Hematopoietic multipotent progenitor cell treated with erythropoietin and hydrocortisone succinate and interleukin-3 and kit ligand, for 8 days (in vitro differentiated cells): ENCODE measurements at places on chromosomes 12 and 14.
A peak's percentile ranks its signal among the peaks of the same experiment; 100 is the strongest.

GRCh38 chr14:60861545-60862140, 119.2 kb downstream of the TRMT5 start:
- DNase-seq, result no peak

DNA sequence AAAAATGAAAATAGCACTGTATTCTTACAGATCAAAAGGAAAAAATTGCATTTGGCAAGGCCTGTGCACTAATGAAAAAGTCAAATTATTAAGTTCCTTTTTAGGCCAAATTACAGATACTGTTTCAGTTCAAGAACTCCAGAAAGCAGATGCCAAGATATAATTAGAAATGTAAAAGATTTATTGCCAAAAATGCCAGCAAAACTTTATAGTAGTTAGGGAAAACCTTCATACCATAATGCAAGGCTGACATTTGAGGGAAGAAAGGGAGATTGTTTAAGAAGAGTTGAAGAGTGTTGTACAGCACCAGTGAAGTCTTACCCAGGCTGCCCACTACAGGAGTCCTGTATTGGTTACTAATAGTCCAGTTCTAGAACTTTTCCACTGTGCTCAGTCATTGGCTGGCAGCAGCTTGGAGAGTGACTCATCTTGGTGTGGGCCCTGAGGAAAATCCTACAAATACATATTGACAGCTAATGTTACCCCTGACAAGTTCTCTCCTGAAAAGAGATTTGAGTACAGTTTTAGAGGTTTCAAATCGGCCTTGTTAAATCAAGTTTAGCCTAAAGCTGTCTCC, 600.4 kb downstream of the C12orf50 start:
- no peak for DNase-seq

DNA sequence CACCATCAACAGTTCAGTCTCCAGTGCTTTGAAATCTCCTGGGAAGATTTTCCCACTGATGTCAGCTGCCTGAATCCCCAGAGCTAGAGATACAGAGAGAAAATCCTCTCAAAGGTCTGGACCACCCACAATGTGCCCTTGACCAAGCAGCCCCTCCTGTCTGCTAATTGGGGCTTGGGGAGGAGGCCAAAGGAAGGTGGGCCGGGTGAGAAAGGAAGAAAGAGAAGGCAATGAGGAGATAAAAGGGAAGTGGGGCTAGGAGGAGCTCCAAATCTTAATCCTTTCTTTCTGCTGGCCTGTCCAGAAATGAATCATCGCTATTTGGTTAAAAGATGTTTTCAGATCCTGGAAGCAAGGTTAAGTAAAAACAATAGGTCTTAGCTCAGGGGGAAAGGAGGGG, 322.9 kb downstream of the BCL11B start:
- no peak for DNase-seq

GRCh38 chr12:117098024-117098360, 1.2 kb downstream of the TESC start:
- peak; percentile 15 for DNase-seq

GRCh38 chr12:76726626-76727025, 37.3 kb upstream of the ZDHHC17 start:
- no peak for DNase-seq

GRCh38 chr12:117986705-117987469, 18.1 kb upstream of the KSR2 start:
- DNase-seq, result no peak

DNA sequence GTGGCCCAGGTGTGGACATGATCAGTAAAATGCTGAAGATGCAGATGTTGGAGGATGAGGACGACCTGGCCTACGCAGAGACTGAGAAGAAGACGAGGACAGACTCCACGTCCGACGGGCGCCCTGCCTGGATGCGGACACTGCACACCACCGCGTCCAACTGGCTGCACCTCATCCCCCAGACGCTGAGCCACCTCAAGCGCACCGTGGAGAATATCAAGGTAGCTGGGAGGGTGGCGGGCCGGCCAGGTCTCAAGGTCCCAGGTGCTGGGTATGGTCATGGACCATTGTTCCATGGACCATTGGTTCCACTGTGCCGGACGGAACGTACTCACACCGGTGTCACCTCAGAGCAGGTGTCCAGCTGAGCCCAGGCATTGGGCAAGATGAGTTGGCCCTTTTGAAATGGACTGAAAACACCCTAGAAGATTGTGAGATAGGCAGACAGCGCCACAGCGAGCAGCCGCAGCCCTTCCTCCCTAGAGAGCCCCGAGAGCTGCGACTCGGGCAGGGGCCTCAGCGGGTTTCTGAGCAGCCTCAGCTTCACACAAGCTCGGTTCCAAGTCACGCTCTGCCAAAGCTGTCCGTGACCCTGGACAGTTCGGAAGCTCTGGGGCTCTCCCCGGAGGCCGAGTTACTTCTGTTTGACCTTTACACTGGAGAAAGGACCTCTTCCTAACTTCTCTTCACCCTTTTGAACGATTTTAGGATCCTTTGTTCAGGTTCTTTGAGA, 38.9 kb downstream of the HSP90AA1 start:
- DNase-seq, result no peak

GRCh38 chr14:75562089-75562488, 16.3 kb upstream of the FLVCR2 start:
- no peak for DNase-seq

DNA sequence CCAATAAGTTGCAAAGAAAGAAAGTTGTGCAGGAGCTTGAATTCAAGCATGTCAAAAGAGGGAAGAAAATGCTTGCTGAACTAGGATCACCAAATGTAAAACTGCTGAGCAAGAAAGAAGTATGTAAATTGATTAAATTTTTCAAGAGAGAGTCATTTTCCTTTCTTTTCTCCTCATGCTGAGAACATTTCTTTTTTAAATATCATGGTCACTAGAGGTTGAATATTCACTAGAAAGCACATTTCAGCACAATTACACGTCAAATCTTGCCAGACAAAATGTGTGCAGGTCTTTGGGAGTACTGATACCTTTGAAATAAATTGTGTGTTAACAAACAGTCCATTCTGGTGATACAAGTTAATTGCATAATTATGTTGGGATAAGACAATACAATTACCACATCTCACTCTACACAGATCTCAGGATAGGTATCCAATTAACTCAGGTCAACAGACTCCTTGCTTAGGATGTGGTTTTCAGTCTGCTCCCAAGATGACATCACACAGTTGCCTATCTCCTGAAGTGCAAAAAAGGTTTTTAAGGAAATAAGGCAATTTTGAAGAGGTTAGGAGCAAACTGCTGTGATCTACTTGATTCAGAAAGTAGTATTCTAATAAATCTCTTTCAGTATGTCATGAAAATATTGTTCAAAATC, 862.2 kb downstream of the RPS29 start:
- no peak for DNase-seq

GRCh38 chr12:65313719-65314317, 35.3 kb downstream of the MSRB3 start:
- DNase-seq, result peak; percentile 36

- no peak for DNase-seq
Observed at GRCh38 chr12:21906919-21907493, 34.2 kb downstream of the ABCC9 start.

DNA sequence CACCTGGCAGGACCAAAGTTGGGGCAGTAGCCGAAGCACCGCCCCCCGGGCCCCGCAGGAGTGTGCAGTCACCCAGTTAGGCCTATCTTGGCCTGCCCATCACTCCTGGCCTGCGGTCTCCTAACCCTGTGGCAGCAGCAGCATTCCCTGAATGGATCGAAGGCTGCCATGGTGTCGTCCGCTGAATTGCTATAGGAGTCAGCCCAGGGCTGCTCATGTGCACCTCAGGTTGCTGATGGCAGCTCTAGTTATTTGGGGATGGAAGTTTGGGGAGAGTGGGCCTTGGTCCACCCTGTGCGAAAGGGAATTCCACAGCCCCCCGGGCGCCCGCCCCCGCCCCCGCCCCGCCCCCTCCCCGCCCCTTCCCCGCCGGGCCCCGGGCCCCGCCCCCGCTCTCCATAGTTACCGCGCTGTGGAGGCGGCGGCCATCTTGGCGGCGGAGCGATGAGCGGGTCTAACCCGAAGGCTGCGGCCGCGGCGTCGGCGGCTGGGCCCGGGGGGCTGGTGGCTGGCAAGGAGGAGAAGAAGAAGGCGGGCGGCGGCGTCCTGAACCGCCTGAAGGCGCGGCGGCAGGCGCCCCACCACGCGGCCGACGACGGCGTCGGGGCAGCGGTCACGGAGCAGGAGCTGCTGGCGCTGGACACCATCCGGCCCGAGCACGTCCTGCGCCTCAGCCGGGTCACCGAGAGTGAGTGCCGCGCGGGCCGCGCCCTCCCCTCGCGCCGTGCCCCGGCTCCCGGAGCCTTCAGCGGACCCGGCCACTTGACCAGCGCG, at the start of gene UNC119B:
Gene UNC119B (plus strand): TSS at position 428 of the 774 bp plus-strand sequence. CDS start 17 bp downstream, at position 445.
- peak; percentile 61 for DNase-seq

- no peak for DNase-seq
Observed at GRCh38 chr12:109753959-109754358, 40.3 kb downstream of the FAM222A start.

DNA sequence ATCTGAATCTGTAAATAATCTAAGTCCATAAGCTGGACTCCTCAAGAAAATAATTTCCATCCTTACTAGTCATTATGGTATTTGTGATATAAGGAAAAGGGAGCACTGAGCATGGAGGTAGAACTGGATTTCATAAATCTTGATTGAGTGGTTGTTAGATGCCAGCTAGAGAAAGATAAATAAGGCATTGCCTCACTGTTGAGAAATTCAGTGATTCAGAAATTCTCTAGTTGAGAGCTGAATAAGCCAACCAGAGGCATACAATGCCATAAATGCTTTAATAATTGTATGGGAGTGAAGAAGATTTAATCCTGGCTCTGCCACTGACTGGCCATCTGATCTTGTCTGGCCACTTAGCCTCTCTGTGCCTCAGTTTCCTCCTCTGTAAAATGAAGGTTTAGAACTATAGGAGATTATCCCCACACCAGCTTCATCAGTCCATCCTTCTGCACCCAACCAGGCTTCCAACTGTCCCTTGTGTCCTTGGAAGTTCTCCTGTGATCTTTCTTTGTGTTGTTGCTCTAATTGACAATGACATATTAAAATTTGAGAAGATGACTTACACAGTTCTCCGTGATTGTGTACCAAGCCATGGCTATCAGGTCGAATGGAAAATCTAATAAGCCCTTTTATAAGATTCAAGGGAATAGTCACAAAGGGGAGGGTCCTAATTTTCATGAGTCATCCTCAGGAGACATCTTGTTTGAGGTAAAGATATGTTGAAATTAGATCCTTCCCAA, 394.3 kb downstream of the EGLN3 start:
- DNase-seq, result no peak

DNA sequence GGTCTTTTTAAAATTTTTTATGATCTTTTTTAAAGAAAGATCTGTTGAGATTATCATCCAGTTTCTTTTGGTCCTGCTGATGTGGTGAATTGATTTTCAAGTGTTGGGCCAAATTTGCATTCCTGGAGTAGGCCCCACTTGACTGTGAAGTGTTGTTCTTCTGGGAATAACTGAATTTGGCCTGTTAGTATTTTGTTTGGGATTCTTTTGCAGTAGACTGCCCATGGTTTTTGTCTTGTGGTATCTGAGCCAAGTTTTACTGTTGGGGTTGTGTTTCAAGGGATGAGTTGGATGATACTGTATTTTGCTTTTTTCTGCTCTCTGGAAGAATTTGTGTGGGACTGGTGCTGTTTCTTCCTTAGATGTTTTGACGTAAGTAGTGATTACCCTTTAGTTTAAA, 4.0 kb upstream of the SYCP3 start:
- no peak for DNase-seq

DNA sequence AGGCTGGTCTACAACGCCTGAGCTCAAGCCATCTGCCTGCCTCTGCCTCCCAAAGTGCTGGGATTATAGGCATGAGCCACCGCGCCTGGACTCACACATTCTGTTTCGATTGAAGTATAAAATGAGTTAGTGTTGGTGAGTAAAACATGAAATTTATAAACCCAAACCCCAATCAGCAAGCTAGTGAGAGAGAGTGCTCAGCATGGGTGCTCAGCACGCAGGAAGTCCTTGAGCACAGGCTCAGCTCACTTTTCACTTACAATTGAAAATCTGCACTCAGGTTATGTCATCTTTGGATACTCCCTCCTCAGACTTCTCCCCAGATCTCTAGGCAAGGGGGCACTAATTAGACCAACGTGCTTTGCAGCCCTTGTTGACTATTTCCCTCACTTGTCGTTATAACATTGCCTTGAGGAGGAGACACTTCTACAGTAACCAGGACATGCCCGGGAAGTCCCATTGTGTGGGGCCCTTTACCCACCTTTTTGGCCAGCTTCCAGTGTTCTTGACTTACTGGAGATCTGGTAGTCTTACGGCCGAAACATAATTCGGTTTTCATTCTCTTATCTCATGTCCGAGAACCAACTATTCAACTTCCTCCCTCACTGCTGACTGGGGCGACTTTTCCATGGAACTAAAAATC, 68.5 kb upstream of the AMN1 start:
- peak; percentile 10 for DNase-seq

DNA sequence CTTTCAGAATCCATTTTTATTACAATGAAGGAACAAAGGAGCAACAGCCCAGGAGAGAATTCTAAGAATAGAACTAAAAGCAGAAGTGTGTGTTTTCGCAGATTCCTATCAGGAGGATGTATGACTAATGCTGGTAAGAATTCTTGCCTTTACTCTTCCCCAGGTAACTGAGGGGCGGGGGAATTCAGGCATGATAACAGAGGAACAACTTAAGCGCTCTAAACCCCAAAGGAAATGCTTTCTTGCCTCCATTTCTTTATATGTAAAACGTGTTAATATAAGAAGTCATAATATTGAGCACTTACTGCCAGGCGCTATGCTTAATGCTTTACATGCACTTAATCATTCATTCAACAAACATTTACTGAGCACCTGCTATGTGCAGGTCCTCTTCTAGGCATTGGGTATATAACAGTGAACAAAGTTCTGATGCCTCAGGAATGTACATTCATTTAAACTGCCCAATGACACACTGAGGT, 4.5 kb downstream of the HCAR1 start:
- DNase-seq, result no peak

- DNase-seq, result no peak
Observed at GRCh38 chr14:64953661-64954060, 11.1 kb upstream of the GPX2 start.

- DNase-seq, result no peak
Observed at GRCh38 chr14:82070040-82070439, 536.4 kb upstream of the SEL1L start.

DNA sequence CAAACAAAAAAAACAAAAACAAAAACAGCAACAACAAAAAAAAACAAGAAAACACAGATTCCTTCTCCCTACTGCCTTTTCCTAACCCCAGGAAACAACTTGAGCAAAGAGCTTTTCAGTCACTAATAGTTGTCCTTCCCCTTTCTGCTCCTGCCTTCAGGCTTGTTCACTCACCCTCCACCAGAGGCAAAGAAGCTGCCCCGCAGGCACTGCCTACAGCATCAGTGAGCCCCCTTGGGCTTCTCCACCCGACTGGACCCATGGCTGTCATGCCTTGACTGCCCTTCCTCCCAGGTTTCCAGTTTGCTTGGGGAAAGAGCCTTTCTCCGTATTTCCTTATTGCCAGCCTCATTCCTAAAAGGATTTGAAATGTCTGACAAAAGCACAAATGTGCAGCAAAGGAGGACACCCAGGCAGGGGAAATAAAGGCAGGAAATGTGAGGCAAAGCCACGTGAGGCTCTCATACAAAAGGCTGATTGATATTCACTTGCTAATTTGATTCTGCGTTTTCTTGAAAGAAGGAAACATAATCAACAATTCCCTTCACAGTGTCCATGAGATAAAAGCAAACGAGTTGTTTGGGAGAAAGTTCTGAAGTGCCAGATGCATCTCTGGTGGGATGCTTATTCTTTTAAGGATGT, 85.7 kb downstream of the GPATCH2L start:
- no peak for DNase-seq
